ENCODE measurements at places on chromosomes 11 and 22.

DNA sequence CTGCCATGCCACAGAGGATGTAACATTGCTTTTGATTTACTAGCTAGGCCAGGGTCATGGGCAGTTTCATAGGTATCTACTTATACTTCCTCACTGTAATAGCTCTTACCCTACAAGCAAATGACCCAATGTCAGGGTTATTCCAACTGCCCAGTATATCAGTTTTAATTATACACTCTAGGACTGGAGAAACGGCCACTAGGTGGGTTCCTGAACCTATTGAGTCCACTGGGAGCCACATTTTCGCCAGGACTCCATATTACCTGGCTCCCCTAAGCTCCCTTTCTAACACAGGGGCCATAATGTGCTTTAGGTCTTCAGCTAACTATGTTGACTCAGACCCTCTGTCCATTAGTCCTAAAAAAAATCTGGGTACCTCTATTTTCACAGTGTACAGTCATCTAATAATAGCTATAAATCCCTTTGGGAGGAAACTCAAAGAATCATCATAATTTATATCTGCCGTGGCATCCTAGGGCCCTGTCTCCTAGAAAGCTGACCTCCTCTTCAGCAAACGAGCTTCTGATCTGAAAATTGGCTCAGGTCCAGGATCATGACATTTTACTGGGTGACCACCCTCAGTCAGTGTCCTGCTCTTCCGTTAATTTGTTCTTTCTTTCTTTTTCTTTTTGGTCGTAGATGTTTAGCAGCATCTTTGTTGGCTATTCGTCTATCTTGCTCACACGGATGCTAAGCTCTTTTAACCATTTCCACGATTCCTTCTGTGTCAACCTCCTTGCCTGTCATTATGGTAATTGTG lies 244.3 kb downstream of the FAM76B start:
- no peak for DNase-seq

- no peak for DNase-seq
These were observed 22.7 kb upstream of the BDNF start for GRCh38 chr11:27722953-27723344.

DNA sequence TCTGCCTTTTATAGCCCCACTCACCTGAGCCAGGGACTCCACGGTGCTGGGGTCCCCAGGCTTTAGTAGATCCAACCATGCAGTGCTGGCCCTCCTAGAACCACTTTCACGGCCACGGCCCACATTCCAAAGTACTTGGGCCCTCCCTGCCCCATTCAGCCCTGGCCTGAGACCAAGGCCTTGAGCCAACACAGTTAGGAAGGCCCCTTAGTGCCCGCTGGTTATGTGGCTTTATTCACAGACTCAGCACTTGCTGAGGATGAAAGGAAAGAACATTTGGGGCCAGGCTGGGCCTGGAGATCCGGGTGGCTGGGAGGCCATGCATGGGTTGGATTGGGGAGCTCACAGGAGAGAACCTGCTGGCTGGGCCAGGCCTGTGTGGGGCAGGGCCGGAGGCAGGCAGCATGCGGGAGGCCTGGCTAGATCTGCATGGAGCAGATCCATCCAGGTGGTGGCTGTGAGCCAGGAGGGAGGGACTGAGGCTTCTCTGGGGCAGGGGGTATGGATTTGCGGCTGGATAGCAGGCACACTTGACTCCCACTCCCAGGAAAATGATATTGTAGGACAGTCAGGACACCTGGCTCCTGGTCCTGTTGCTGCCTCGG lies 12.6 kb downstream of the CHRM1 start:
- no peak for DNase-seq

DNA sequence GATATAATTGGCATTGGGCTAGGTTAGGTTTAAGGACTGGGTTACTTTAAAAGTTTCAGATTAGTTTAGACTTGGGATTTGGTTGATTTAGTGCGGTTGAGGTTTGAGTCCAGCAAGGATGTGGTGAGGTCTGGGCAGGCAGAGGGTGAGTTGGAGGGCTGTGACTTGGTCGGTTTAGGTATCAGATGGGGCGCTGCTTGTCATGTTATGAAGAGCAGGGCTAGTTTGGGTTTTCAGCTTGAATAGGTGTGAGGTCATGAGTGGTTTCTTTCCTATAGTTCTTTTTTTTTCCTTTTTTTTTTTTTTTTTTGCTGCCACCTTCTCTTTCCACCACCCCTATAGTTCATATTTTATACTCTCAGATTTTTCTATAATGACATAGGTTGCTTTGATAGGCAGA lies 4.8 kb downstream of the CLCF1 start:
- no peak for DNase-seq

DNA sequence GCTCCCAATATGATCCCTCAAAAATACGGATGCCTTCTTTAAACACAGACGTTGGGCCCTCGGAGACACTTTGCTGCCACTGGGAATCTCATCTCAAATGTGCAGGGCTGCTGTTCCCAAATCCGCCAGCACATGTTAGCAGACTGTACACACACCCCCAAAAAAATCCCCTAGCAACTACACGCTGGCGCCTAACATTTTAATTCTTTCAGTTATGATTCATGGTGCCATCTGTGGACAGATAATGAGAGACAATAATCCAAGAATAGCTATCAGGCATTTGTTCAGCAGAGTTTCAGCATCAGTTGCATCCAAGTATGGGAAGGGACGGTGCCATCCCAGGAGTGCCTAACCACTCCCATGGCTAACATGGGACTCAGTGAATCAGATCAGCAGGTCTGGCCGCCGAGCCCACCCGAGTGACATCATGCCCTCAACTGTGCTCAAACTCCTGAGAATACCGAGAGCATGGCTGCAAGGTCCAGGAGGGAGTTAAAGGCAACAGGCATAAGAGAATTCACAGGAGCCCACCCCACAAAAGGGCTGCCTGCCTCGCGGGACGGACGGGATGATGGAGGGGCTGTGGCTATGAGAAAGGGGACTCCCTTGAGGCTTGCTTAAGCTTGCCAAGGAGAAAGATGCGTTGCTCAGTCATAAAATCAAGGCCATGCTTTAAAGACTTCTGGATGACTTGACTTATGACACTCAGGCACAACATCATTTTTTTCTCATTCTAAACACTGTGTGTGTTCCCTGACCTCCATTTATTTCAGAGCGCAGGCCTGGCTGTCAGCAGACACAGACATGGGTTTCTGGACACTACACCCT lies 337.0 kb downstream of the SHANK2 start:
- DNase-seq, result no peak

DNA sequence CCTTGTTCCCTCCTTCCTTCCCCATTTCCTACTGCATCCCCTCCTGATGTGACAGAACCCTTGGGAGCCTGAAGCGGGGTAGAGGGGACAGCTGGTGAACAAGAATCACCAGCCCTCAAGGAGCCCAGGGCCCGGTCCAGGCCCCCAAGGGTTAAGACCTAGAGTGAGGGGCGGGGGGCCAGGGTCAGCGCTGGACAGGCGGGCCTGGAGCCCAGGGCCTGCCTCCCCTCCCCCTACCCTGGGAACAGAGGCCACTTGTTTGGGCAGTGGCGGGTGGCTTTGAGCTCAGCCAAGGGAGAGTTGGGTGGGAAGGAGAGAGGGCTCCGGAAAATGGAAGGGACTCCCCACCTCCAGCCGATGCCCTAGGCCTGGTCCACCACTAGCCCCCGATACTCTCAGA lies 2.1 kb downstream of the ARAP1 start:
- DNase-seq, result no peak

DNA sequence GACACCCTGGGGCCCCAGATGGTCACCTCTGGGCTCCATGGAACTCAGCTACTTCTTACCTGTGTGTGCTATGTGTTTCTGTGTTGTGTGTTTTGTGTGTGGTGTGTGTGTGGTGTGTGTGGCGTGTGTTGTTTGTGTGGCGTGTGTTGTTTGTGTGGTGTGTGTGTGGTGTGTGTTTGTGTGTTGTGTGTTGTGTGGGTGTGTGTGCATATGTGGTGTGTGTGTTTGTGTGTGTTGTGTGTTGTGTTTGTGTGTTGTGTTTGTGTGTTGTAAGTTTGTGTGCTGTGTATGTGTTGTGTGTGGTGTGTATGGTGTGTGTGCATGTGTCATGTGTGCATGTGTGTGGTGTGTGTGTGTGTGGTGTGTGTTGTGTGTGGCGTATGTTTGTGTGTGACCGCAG lies 3.8 kb upstream of the WNT7B start:
- DNase-seq, result no peak

GRCh38 chr22:23894710-23895598 lies 771 bp downstream of the MIF start:
- DNase-seq, result peak; percentile 86

Measured in adrenal gland (tissue), 19 donors.